ENCODE measurements at places on chromosomes 6 and 20.

- no peak for DNase-seq
Observed at GRCh38 chr6:30767944-30768301, 23.6 kb upstream of the IER3 start.

DNA sequence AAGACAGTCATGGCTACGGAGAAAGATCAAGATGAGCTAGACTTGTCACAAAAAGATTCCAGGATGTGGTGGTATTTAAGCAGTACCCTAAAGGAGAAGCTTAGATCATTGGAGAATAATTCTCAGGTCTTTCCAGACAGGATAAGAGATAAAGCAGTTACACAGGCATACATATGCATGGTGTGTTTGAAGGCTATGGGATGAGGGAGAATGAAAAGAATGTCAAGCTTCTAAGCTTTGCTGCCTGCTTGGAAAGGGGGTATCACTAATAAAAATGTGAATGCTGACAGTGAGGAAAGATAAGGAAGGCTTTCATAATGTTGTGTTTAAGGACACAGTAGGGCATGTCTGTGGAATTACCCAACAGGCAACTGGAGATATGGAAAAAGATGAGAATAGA lies 28.1 kb downstream of the RWDD2A start:
- no peak for DNase-seq

- DNase-seq, result no peak
Observed at GRCh38 chr20:53679597-53680309, 86.1 kb upstream of the ZNF217 start.

DNA sequence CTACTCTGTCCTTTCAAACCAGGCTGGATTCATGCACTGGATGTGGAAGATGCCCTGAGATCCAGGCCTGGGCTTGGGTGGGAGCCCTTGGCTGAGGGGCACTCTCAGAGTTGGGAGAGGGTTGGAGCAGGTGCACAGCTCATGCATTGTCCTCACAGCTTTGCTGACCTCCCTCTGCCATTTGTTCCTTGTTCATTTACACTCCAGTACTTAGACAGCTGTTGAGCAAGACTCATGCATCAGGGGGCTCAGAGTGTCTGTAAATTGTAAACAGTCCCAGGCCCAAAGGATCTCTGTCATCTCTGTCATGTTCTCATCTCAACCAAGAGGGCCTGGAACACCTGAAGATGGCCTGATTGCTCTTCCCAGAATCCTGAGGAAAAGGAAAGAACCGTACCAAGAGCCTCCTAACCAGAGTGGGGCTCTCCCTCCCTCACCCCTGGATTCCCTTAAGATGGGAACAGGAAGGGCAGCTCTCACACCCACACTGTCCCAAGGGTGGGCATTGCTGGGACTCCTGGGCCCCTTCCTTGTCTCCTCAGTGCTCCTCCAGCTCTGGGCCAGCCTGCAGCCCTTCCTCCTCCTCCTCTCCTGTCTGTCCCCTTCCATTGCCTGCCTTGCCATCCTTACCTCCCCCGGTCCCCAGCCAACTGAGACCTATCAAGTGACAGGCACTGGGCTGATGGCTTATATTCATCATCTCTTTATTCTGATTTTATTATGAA lies 132.9 kb downstream of the FOXO3 start:
- no peak for DNase-seq

GRCh38 chr20:45842169-45842812 lies 8.7 kb downstream of the SNX21 start:
- no peak for DNase-seq

DNA sequence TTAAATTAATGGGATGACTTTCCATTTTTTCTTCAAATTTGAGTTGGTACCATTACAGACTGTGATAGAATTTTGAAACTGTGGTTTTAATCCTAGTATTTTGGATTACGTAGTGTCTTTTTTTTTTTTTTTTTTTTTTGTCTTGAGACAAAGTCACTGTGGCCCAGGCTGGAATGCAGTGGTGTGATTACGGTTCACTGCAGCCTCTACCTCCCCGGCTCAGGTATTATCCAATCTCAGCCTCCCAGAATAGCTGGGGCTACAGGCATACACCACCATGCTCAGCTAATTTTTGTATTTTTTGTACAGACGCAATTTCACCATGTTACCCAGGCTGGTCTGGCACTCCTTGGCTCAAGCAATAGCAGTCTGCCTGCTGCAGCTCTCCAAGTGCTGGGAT lies 87.1 kb downstream of the SOX4 start:
- DNase-seq, result no peak

- no peak for DNase-seq
Observed at GRCh38 chr6:73665686-73666319, 12.0 kb upstream of the SLC17A5 start.

DNA sequence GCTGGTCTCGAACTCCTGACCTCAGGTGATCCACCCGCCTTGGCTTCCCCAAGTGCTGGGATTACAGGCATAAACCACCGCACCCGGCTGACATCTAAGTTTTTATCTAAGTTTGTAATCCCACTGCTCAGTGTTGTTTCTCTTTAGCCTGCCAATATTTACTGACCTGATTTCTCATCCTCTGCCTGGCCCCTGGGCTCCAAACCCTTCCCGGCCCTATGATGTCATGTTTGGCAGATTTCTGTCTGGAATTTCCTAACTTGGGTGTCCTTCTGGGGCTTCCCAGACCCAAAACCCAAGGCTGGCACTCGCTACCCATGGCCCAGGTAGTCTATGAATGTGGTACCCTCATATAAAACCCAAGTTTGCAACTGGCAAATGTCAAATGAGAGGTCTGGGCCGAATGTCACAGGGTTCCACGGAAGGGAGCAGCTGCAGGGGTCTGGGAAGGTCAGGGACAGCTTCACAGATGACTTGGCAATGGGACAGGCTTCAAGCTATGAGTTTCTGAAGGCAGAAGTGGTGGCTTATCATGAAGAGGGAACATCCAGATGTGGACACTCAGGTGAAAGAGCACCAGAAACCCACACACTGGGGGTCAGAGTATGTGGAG lies 54.9 kb downstream of the TMEM170B start:
- DNase-seq, result no peak

DNA sequence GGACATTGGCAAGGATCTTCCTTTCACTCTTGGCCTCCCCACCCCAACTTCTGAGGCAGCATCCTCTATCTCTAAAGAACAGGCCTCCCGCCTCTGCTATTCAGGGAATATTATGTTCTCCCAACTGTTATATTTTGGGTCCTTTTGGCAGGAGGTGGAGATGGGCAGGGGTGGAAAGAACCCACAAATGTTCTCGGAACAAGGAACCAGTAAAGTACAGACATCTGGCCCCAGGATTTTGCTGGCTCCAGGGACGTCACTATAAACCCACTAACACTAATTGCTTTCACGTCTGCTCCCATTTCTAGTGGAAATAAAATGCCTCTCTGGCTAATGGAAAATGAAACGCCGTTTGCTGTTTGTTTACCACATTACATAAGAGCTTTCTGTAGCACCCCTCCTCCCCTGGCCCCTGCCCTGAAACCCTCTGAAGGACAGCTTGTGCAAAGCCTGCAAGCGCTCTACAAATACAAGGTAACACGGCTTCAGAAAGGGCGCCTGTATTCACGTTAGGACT lies 77.7 kb upstream of the TBC1D7 start:
- no peak for DNase-seq

DNA sequence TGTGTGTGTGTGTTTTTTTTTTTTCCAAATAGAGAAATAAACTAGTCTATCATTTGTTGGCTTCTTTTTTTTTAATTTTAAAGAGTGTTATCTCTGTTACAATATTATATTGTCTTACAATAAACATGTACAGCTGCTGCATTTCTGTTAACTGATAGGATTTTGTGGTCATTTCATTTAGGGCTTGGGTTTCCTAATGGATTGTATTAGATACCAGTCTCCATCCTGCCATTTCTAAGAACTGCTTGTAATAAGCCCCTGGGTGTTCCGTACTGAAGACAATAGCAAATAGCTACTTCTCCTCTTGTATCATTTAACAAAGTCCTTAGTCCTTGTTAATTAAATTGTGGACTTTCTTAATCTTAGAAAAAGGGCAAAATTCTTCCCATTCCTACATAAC lies 45.7 kb downstream of the SOBP start:
- DNase-seq, result no peak

DNA sequence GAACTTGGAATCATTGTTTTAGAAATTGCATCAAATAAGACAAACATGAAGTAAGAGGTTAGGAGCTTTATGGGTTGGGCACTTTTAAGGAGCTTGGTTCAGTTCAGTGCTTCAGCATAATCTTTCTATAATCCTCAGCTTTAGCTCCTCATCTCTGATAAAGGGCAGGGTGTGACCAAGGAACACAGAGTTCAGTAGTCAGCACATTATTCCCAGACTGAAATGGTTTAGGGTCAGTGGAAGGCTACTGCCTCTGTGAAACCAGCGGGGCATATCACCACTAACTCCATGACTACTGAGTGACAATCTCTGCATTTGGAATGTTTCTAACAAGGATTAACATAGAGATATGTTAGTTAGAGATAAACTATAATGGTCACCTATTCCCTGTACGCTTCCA lies 36.9 kb downstream of the CRYBG1 start:
- no peak for DNase-seq

Measured in stimulated activated CD8-positive, alpha-beta memory T cell treated with anti-CD3 and anti-CD28 coated beads, Interleukin-4, amount 100 ng/mL, for 1 hour (primary cell).